ENCODE measurements at places on chromosomes 2 and 18.

- DNase-seq = no peak
Measured at GRCh38 chr2:11481426-11481788, 15.4 kb upstream of the E2F6 start.

DNA sequence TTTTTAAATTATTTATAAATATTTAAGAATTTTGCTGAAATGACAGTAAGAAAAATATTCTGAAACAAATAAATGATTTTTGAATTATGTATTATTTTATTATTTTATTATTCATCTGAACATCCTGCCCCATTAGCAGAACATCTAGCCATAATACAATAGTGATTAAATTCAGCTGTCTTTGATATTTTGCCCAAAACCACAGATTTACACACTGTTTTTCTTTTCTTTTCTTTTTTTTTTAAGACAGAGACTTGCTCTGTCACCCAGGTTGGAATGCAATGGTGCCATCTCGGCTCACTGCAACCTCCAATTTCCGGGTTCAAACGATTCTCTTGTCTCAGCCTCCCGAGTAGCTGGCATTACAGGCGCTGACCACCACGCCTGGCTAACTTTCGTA lies 1.9 kb upstream of the SCYGR1 start:
- DNase-seq = no peak

- no peak for DNase-seq
Measured at GRCh38 chr2:24909555-24910177, 10.4 kb downstream of the ADCY3 start.

DNA sequence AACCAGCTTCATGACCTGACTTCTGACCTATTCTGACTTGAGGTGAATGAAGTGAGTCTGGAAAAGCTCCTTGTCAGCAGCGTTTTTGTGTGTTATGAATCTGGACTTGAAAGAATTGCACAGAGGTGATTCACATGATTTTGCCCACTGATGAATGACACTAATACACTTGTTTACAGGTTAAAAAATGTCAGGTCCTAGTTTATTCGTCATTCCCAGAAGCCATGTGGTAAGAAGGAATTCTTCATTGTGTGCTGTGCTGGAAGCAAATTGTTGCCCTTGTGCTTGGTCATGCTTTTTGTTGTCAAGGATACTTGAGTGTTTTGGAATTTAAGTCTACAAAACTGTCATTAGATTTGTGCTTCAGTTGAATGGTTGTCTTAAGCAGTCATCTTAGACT lies 15.5 kb downstream of the SEC11C start:
- no peak for DNase-seq

GRCh38 chr2:176662753-176663152 lies 393.5 kb downstream of the MTX2 start:
- DNase-seq = no peak

DNA sequence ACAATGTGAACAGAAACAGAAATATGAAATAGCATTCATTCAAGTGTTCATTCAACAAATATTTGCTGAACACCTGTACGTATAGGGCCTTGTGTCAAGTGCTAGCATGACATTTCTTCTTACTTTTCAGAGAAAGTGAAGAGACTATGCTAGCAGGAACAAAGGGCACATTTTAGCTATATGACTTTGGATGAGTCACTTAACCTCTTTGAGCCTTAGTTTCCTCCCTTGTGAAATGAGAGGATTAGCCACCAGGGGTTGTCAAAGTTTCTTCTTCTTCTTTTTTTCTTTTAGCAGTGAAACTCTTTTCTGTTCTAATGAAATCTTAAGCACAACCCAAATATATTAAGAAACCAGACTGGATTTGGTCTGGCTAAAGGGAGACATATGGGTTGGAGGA lies 53.1 kb downstream of the FIGN start:
- no peak for DNase-seq

DNA sequence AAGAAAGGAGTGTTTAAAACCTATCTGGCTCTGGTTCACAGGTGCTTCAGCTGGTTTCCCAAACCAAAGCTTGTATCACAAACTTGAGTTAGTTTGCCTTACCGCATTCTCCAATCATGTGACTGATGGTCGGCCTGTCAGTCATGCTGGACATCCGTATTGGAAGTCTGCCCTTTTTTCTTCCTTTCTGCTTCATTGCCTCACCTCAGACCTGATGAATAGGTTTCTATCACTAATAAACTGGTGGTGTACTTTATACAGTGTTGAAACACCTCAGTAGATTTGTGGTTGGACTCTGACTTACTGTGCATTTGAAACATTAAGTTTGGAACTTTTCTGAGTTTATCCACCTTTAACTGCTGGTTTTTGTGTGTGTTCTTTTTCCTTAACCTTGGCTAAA lies 84.1 kb downstream of the R3HDM1 start:
- no peak for DNase-seq

- DNase-seq = no peak
Measured at GRCh38 chr18:70294471-70295191, 5.8 kb downstream of the SOCS6 start.

DNA sequence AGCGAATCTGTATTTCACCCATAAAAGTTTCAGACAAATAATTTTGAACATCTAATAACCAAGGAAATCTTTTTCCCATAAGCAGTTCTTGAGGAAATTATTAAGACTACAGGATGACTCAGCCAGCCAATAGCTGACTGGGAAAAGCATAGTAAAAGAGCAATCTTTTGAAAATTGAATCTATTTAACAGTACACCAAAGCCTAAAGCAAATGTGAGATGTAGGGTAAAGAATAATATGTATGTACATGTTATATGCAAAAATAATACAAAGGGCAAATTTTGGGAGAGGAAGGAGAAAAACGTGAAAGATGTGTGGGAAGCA lies 12.6 kb upstream of the KDSR start:
- no peak for DNase-seq

- DNase-seq = no peak
Measured at GRCh38 chr2:136139631-136140030, 21.7 kb upstream of the CXCR4 start.

- DNase-seq = no peak
Measured at GRCh38 chr18:48352051-48352755, 57.0 kb downstream of the ZBTB7C start.

DNA sequence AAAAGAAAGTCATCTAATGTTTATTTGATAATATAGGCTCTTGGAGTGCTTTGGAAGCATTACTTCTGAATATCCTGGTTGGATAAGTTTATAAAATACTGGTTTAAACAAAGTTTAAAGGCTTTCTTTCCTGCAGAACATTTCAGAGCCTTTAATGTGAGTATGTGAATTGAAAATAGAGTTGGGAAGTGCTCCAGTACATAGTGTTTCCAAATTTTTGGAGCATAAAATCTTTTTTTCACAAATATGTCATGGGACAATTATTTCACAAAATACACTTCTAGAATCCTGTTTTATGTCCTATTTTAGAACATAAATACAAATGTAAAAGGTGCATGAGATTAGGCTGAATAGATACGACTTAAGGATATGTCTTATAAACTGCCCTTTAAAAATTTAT lies 158.9 kb upstream of the HNRNPA3 start:
- DNase-seq = no peak

GRCh38 chr2:236501531-236501930 lies 68.1 kb upstream of the ACKR3 start:
- no peak for DNase-seq

DNA sequence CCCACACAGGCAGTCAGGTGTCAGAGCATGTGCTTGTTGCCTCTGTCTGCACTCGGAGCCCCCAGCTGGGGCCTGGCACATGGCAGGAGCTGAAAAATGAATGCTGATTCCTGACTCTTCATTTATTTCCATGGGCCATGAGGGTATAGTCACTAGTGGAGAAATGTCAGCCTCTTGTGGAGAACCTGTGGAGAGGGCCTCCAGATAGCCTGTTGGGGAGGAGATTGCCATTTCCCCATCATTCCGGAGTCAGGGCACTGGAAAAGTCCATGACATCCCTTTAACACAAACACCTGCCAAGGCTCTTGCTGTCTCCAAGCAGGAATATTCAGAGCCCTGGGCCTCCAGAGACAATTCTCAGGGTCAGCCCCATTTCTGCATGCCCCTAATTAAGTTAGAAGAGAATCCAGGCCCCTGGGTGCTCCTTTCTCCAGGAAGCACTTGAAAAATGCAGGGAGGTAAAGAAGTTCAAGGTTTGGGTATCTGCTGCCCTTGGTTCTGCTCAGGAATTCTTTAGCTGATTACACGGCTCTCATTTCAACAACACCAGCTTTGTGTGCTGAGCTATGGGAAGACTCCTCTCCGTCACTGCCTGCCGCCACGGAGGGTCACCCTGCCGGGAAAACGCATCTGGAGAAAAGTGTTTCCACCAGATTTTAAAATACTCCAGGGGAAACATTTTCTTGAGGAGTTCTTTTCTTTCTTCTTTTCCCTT lies 311.3 kb downstream of the MYCN start:
- no peak for DNase-seq

GRCh38 chr2:41723526-41723925 lies 324.3 kb upstream of the PKDCC start:
- no peak for DNase-seq

GRCh38 chr2:195533771-195534642 lies 123.0 kb upstream of the SLC39A10 start:
- peak; percentile 55 for DNase-seq

DNA sequence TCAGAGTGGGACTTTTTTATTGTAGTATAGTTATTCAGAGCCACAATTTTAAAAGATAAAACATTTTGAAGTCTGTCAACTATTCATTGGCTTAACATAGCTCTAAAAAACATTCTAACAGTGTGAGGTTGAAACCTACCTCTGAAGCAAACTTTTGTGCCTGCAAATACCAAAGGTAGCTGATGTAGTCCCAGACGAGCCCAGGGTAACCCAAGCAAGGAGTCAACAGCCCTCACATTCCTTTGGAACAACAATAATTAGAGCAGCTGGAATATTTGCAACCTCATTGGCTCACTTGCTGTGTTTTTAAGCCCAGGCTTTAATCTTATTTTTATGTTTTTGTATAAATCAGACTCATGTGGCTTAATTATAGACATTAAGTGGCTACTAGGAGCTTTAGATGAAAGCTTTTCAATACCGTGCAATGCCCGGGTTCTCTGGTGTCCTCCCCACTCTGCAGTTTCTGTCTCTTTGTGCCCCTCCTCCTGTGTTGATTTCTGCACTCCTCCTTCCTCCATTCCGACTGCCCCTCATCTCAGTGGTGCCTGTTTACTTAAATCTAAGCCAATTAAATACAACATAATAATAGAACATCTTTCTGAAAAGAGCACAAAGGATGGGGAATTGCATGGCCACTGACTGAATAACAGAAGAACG lies 157.9 kb upstream of the UNC80 start:
- DNase-seq = no peak

GRCh38 chr2:122598784-122599183 lies 843.3 kb downstream of the TSN start:
- DNase-seq = no peak

- DNase-seq = no peak
Measured at GRCh38 chr18:44742718-44743311, 62.1 kb downstream of the SETBP1 start.

DNA sequence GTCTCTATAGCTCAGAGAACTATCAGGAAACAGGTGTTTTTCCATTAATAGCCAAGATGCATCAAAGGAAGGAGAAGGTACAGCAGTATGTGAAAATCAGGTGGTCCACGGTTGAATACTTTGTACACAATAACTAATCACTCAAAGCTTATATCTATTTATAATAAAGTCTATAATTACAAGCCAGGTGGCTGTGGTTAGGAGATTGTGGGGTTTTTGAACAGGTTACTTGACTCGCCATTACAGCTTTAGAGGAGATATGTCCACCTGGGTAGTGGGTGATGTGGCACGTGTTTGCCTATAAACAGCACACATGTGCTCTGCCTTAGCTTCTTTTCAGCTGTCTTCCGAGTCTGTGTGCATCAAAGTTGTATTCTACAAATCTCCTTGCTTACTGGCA lies 892.2 kb upstream of the ZEB2 start:
- no peak for DNase-seq

DNA sequence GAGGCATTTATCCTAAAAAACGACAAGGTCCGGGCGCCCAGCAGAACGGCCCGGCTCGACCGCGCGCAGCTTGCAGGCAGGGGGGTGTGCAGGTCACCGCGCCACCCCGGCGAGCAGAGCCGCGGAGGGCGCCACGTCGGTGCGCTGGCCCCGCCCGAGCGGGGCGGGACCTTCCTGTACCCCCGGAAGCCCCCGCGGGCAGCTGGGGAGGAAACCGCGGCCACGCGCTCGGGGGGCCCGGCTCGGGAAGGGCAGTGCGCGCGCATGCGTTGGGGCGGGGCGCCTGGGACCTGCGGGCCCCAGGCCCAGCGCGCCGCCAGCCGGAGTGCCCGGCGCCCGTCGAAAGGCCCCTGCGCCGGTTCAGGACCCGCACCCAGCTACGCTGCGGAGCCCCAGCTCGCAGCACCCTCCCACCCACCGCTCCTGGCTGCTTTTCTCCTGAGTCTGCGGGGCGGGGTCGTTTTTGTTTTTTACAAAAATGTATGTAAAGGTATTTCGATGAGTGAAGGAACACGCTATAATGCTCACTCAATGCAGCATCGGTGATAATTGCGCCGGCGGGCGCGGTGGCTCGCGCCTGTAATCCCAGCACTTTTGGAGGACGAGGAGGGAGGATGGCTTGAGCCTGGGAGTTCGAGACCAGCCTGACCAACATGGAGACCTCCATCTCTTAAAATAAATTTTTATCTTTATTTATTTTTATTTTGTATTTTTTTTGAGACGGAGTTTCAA lies 47.7 kb upstream of the POMC start:
- DNase-seq = peak; percentile 63

DNA sequence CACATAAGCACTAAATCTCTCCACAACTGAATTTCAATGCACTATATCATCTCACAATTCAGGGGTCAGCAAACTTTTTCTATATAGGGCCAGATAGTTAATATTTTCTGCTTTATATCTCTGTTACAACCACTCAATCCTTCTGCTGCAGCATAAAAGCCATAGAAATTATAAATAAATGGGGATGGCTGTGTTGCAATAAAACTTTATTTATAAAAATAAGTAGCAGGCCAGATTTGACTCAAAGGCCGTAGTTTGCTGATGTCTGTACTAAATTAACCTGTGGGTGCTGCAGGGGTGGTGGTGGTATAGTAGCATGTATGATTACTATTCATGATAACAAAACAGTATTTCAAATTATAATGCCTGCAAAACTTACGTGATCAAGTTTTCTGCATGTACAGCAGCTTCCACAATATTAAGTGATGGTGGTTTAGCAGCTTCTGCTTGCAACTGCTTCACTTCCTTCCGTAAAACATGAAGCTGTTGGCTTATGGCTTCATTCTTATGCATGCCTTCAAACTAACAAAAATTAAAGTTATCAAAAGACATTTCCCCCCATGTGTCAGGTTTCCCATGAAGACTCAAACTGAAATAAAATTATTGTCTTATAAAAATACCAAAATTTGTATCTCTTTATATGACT lies 64.1 kb downstream of the SIGLEC15 start:
- DNase-seq = no peak

DNA sequence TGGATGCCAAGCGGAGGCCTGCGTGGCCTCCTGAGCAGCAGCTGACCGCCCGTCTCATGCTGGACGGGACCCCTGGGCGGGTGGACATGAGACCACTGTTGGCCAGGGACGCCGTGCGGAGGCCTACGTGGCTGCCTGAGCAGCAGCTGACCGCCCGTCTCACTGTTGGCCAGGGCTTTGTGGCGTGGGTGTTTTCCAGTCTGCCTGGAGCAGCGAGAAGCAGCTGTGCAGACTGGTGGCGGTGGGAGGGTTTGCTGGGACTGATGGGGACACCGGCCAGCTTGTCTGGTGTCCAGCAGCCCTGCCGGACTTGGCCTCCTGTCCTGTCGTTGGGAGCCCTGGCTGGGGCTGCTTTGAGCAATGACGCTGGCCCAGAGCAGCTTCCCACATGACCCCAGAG lies 5.8 kb upstream of the D2HGDH start:
- DNase-seq = no peak

- DNase-seq = no peak
Measured at GRCh38 chr2:128632501-128632800, 313.8 kb upstream of the HS6ST1 start.

GRCh38 chr2:127664065-127664894 lies 11.1 kb downstream of the LIMS2 start:
- no peak for DNase-seq
